T follicular helper cell (primary cell): ENCODE measurements at places on chromosomes 4 and X.

- DNase-seq = no peak
Observed at GRCh38 chrX:111837197-111837596, 38.8 kb upstream of the TRPC5OS start.

DNA sequence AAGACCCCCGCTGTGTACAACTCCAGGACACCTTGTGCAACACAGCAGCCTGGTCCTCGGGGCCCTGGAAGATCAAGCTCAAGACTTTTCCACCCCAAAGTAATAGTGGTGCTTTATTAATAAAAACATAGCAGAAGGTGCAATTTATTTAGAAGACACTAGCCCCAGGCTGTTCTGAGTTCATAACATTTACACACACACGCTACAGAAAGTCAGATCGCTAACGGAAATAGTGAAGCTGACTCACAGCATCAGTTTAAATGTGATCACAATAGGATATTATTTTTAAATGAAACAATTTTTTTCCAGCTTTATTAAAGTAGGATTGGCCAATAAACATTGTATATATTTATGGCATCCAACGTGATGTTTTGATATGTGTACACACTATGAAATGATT is 141.0 kb downstream of the STK32B start:
- DNase-seq = no peak

GRCh38 chrX:150185766-150186165 is 177.4 kb upstream of the MAMLD1 start:
- DNase-seq = no peak

- DNase-seq = no peak
Observed at GRCh38 chrX:124507246-124507645, 160.9 kb downstream of the SH2D1A start.

DNA sequence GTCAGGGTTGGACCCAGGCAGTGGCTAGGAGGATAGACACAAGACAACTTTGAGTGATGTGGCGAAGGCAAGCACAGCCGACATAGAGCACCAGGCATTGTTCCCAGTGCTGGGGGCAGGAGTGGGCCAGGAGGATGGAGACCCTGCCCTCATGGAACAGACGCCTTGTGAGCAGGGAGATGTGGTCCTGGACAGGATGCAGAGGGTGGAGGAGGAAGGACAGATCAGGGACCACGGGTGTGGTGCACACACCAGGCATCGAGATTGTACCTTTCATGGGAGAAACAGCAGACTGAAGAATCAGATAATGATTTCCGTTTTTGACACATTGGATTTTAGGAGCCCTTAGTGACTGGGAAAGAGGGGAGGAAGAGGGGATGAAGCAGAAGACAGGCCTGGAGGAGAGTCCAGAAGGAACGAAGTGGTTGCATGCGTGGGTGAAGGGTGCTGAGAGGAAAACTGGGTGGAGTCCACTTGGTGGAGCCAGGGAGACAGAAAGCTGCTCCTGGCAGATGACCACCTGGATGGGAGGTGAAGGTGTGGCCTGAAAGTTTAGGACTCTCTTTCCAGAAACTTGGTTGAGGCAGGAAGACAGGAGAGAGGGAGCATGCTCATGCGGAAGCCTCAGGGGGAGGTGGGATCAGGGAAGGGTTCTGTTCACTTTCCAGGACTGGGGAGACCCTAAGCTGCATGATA is 27.9 kb upstream of the MAP3K15 start:
- no peak for DNase-seq

DNA sequence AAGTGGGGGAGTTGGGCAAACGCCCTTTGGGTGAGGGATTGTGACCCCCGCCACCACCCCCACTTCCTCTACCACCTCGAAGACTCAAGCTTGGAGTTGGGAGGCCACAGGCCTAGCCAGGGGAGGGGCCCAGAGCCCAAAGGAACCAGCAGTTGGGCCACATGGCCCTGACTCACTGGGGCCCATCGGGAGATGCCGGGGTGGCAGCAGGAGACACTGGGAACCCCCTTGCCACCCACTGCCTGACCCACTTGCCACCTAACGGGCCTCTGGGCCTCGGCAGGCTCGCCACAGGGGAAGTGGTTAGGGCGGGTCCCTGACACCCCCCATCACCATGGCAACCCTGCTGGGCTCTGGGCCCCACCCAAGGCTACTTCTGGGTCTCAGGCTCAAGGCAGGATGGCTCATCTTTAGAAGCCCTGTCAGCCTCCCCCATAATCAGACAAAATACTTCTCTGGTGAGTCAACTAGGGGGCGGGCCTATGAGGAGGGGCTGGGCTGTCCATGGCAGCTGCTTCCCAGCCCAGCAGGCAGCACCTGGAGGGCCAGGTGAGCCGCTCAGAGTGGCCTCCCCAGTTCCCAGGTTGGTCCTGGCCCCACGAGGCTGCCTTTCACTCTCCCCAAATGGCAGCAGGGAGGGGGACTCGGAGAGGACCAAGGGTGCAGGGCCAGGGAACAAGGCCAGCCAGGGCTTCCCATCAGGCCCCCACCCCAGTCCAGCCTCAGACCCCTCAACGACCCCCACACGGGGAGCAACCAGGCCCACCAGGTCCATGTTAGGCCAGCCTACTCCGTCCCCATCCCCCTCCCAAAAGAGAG is 5.6 kb downstream of the FLNA start:
- peak; percentile 76 for DNase-seq

- DNase-seq = no peak
Observed at GRCh38 chrX:33205321-33205720, 6.0 kb downstream of the DMD start.

GRCh38 chr4:120065974-120066516 is 603 bp downstream of the MAD2L1 start:
- peak; percentile 20 for DNase-seq

DNA sequence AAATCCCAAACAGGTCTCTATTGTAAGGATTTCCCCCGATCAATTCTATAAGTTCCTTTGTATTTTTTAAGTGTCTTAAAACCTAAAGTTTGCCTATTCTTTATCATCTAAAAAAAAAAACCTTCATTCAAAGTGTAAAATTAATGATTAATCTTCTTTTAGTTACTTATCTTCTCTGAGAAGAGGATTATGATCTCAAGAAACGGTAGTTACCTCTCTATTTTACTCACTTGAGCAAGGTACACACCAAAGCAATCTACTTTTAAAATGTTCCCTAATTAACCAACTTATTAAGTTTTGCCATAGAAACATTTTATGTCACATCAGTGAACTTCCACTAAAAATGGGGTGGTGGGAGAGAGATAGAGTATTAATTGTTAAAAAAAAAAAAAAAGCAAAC is 15.2 kb upstream of the GALNT7 start:
- no peak for DNase-seq

DNA sequence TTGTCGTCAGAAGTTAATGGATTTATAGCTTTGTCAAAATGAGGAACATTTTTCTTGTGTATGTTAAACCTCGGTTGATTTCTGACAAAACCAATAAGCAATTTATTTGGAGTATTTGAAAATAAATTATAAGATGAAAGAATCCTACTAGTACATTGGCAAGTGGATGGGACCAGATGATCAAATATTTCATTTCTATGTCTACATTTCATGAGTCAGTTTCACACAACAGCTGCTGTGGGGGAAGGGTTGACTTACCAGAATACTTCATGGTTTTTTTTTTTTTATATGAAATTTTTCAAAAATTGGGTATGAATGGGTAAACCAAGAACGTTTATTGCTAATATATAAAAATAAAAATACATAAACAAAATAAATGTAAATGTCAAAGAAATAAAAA is 39.4 kb downstream of the RAPGEF2 start:
- DNase-seq = no peak

DNA sequence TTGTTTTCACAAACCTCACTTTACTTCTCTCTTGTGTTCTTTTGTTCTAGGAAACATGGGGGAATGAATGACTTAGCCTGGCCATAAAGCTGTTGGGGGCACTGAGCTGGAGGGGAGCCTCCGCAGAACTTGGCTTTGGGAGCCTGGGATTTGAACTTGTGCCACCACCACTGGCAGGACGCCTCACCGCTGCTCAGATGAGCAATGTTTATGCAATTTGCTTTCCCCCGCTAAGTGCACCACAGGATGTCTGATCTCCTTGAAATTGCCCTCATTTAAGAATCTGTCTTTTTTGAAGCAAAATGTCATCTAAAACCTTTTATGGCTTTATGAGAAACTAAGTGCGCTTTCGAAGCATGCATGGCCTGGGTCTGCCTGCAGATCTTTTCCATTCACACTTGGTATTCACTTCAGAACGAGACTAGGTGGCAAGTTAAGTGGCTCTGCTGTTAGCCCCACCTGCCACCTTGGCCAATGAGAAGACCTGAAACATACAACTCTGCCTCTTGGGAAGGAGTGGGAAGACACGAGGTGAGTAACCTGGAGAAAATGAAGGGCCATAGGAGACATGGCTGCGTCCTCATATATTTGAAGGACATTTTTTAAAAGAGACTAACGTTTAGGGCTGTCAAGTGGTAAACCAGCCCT is 119.3 kb downstream of the LDB2 start:
- no peak for DNase-seq

GRCh38 chr4:113358784-113359183 is 309.3 kb downstream of the ANK2 start:
- DNase-seq = no peak

DNA sequence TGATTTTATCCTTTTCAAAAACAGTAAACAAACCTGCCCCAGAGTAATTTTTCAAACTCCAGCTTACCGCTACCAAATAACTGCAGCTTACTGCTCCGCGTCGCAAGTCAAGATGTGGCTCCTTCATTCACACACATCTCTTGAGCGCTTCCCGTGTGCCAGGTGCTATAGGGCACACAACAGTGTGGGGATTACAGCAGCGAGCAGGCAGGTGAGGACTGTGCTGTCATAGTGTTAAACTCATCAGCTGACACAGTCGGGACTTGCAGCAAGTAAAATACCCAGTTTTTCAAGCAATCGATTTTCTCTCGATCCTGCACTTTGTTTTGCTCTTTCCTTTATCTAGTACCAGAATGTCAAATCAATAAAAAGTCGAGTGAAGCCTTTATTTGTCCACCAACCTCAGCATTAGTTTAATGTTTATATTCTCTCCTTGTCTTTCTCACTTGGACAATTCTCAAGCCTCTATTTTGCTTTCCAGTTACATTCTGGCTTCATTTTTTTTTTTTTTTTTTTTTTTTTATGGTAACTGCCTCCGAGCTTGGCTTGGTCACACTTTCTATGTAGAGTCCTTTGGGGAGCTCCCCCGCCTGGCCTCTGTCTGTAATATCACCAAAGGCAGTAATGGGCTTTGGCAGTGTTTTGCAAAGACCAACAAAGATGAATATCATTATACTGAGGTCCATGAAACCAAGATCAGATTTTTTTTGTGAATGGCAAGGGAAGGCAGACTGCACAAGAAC is 8.3 kb upstream of the ASB5 start:
- DNase-seq = no peak

- DNase-seq = no peak
Observed at GRCh38 chr4:112327965-112328733, 31.0 kb downstream of the ALPK1 start.

DNA sequence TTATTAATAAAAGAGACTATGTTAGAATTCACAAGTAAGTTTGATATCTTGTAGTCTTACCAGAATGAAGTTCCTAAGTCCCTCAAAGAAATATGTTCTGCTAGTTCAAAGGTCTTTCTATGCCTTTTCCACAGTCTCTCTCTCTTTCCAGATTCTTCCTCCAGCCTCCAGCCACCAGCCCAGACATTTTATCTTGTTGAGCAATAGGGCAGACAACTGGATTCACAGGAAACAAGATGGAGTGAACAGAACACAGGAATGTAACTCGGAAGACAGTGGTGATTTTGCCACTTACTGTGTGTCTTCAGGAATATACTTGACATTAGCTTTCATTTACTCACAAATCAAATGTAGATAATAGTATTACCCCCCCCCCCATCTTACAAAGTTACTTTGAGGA is 17.1 kb upstream of the CPEB2 start:
- no peak for DNase-seq

DNA sequence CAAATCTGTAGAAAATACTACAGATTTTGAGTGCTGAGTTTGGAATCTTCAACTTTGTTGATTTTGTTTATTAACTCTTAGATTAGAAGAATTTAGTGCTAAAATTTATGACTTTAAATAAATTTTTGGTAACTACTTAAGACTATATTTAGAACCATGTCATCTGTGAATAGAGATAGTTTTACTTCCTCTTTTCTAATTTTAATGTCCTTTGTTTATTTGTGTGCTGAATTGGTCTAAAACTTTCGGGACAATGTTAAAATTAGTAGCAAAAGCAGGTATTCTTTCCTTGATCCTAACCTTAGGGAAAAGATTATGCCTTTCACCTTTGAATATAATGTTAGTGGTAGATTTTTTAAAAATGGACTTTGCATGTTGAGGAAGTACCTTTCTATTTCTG is 119.7 kb upstream of the CXorf51A start:
- DNase-seq = no peak

DNA sequence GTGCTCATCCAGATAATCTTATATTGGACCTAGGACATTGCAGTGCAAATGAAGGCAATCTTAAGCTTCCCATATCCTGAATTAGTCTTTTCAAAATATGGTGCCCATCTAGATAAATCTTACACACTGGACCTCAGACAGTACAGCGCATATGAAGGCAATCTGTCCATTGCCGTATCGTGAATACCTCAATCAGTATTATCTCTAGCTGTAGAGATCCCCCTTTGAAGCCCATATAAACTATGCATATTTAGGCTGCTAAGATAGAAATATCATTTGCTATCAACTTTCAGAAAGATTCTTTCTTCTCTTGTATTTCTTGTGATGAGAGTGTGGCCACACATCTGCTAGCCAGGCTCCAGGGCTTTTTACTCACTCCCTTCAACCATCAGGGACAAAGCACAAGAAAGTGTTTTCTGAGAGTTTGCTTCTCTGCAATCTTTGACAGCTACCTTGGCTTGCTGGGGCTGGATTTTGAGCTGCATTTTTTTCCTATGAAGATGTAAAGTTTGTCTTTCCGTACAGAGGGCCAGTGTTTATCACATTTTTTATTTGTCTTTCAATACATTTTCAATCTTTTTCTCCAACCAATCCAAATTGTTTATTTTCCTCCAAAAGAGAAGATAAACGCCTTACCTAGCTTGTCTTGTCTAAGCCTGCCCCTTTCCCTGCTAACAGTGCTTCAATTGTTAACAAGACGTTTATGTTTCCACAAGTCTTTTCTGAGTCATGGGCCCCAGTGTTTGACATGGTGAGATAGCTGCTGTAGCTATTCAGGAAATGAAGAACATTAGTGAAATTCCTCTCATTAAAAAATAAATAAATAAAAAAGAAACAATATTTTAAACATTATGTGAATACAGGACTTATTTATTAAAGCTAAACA is 57.6 kb upstream of the FAT1 start:
- no peak for DNase-seq

GRCh38 chrX:56764975-56765791 is 36.1 kb downstream of the NBDY start:
- DNase-seq = no peak

DNA sequence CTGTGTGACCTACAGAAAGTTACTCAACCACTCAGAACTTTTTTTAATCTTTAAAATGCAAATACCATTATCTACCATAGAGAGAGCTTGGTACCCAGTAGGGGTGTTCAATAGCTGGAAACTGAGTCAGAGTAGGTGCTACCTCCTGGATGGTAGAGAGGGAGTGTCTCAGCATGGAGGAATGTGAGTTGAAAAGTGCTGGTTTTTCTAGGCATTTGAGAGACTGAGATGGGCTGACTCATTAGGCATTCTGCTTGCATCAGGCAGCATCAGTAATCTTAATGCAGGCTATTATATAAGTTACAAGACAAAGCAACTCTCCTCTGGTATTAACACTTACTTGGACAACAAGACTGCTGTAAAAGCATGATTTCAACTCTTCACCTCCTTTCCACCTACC is 70.9 kb upstream of the ARHGEF9 start:
- no peak for DNase-seq

- DNase-seq = peak; percentile 49
Observed at GRCh38 chr4:145938618-145939440, at the start of gene ZNF827. TSS of gene ZNF827 (minus strand) at chr4:145938823. CDS start at chr4:145938407, 416 bp downstream.
